ENCODE measurements at places on chromosomes 2 and 18.

DNA sequence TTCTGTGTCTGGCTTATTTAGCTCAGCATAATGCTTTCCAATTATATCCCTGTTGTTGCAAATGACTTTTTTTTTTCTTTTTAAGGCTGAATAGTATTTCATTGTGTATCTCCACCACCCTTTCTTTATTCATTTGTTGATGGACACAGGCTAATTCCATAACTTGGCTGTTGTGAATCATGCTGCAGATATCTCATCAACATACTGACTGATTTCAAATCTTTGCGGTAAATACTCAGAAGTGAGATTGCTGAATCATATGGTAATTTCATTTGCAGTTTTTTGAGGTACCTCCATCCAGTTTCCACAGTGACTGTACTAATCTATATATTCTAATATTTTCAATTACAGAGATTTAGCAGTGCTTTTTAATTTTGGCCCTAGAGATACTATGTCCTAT lies 266.2 kb downstream of the TMX3 start:
- DNase-seq, result peak; percentile 69

DNA sequence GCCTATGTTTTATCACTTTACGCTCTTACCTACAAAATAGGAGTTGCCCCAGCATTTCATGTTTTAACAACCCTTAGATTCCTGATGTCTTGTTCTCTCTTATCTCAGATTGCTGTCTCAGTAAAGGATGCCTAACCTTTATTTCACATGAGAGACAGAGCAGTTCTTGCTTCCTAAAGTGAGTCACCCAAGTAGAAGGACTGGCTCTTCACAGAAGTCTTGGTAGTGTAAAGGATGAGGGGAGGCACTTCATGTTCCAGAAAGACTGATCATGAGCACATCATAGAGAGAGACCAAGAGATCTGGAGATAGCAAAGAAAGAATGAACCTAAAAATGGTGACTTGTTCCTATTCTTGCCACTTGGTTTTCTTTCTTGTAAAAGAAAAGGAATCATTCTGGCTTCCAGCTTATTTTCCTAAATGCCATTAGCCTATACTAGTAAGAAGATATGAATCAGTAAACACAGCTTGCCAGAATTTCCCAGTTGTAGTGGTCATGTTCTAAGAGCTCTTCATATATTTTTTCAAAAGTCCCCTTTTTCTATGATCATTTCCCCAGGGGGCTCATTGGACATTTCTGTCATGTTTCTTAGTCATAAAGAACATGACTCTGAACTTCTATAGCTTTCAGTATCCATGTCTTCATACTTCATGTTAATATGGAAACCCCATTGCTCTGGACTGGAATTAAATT lies 54.9 kb downstream of the MAPRE2 start:
- DNase-seq, result peak; percentile 31

DNA sequence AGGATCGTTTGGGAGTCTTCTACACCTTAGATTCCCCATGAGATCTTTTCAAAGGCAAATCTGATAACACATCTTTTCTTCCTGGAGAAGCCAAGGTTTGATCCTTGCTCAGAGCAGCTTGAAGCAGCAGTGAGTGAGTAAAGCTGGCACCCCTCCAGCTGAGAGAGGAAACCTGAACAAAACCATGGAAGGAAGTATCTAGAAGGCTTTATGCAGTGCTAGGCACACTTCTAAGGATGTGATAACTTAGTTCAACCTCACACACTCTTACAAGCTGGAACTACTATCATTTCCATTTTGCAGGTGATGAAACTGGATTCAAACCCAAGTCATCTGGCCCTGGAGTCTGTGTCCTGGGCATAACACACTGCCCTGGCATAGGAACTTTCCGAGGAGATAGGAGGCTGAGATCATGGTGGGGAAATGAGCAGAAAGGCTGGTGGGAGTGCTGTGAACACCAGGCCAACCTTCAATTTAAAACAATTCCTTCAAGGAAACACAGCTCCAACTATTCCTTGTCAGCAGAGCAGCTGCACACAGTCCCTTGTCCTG lies 71.2 kb downstream of the CTAGE1 start:
- peak; percentile 88 for DNase-seq

- DNase-seq, result peak; percentile 56
These were observed at the start of gene CBLN2 for GRCh38 chr18:72544092-72544886. Gene CBLN2, minus strand, starts transcription at chr18:72544342. Its CDS starts 2,182 bp downstream, at chr18:72542160.

DNA sequence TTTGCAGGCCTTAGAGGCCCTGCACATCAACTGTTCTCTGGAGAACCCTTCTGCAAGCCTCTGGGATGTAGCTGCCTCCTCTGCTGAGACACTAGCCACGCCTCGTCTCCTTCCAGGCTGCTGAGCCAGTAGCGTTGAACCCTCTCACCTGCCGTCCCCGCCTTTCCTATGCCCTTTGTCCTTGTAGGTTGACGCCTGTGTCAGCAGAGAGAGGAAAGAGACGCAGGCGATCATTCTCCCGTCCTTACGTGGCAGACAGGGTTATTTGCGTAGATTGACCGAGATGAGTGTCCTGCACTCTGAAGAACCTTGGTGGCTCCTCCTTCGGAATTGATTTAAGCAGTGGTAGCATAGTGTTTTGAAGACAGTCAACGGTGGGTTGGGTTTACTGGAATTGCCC lies 27.8 kb downstream of the ID2 start:
- DNase-seq, result no peak

GRCh38 chr2:215736653-215737290 lies 276.6 kb downstream of the MREG start:
- peak; percentile 83 for DNase-seq

DNA sequence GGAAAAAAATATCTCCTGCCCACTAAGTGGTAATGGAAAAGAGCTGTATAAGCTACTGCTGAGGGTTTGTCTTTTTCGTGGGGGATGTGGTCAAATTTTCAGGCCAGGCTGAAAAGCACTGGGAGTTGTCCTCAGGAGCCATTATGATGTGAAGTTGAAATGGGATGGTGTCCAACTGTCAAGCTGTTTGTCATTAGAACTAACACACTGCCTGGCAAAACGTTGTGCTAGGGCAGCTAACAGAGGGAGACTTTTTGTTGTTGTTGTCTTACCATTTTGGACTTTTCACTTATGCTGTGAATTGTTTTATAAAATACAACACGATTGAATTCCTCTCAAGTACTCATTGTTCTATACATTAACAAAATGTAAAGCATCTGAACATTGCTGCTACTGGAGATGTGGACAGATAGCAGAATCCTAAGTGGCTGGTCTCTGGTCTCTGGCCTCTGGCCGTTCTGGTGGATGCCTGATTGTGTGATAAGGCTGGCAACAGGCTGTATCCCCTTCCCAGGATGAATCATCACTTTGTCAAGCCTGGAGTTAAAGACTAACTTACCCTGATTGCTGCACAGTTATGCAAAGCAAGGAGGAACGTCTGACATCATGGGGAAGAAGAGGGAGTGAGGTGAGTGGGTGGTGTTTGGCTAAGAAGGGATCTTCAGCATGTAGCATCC lies 2.3 kb downstream of the MYO1B start:
- peak; percentile 93 for DNase-seq

DNA sequence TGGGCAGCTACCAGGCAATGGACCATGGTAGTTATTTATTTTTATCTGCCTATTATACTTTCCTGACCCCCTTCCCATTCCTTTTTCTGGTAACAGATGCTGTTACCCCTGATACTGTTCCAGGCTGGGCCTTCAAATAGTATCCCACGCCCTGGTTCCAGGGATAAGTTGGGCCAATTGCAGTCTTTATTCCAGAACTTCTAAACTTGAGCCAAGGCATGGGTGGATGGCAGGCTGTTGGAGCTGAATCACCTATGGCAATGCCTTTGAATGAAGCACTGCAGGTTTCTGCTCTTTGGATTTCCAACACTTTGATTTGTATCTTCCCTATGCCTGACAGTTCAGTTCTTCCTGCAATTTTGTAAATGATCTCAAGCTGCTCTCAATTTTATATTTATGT lies 99.2 kb upstream of the LHCGR start:
- DNase-seq, result no peak

- DNase-seq, result no peak
These were observed 98.1 kb downstream of the SETBP1 start for GRCh38 chr18:44778788-44779187.

GRCh38 chr2:8693157-8693821 lies 11.4 kb downstream of the ID2 start:
- no peak for DNase-seq

DNA sequence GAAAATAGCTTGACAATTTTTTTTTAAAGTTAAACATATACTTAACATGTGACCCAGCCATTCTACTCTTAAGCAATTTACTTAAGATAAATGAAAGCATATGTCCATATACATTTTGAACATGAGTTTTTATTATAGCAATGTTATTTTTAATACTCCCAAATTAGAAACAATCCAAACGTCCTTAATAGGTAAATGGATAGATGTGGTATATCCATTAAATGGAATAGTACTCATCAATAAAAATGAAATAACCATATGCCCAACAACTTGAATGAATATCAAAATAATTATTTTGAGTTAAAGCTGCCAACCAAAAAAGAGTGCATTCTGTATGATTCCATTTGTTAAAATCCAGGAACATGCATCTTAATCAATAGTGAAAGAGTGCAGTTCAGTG lies 29.1 kb downstream of the NCOA1 start:
- no peak for DNase-seq

DNA sequence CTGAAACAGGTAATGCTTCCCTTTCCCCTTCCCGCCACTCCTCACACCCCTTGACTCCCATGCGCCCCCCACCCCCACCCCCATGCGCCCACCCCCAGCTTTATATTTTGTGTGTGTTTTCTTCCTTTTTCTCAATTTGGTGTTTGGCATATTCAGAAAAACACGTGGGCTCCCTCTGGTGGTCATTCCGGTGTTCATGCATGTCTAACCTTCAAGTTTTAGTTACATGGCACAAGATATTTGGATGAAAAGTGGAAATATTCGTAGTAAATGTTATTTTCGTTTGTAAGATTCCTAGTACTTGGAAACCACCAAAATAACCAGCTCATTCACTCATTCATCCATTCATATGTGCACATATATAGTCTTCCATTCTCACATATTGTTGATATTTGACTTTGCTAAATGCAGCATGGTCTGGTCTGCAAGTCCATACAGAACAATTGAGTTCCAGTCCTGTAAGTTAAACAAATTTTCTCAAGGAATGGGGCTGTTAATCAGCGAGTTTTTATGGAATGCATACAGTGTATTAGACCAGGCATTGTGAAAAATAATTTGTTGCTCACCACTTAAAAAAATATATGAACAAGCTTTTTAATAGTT lies 143.6 kb upstream of the MAP3K20 start:
- peak; percentile 86 for DNase-seq

GRCh38 chr2:39512941-39513340 lies 75.9 kb upstream of the MAP4K3 start:
- DNase-seq, result no peak

- DNase-seq, result no peak
These were observed 49.5 kb upstream of the RAB12 start for GRCh38 chr18:8559612-8560186.

GRCh38 chr2:172792711-172793110 lies 57.1 kb downstream of the RAPGEF4 start:
- no peak for DNase-seq

DNA sequence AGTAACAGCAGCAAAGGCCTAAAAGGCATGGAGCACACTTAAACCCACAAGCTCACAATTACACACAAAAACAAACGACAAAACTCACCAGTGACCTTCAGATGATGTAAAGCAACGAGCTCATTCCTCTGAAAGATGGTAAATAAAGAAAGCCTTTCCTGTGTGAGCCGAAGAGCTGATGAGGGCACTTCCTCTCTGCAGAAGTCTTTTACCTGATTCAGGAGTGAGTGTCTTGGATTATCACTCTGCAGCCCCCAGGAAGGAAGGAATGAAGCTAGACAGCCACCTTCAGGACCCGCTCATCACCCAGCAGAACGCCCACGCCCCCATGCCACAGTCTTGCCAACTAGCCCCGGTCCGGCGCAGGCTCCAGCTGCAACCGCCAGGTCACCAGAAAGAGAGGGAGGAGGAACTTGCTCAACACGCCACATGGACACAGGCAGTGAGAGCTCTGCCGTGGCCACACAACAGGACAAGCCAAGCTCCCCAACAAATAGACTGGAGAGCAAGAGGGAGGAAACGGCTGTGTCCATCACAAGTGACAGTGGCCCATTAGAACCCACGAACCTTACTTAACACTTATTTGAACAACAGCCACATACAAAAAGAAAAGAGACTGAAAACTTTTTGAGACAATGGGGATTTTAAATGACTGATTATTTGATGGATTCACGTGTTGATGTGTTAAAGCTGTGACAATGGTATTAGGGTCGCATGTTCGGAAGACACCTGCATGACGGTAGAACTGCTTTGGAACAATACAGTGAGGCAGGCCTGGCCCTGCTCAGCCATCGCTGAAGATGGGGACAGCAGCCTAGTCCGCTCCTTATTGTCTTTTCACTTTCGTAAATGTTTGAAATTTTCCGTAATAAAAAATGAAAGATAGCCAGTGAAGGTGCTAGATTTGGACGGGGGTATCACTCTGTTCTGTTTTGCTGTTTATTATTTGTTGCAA lies 127.3 kb downstream of the HDAC4 start:
- DNase-seq, result no peak

GRCh38 chr2:191758518-191759507 lies 80.9 kb downstream of the NABP1 start:
- DNase-seq, result no peak

DNA sequence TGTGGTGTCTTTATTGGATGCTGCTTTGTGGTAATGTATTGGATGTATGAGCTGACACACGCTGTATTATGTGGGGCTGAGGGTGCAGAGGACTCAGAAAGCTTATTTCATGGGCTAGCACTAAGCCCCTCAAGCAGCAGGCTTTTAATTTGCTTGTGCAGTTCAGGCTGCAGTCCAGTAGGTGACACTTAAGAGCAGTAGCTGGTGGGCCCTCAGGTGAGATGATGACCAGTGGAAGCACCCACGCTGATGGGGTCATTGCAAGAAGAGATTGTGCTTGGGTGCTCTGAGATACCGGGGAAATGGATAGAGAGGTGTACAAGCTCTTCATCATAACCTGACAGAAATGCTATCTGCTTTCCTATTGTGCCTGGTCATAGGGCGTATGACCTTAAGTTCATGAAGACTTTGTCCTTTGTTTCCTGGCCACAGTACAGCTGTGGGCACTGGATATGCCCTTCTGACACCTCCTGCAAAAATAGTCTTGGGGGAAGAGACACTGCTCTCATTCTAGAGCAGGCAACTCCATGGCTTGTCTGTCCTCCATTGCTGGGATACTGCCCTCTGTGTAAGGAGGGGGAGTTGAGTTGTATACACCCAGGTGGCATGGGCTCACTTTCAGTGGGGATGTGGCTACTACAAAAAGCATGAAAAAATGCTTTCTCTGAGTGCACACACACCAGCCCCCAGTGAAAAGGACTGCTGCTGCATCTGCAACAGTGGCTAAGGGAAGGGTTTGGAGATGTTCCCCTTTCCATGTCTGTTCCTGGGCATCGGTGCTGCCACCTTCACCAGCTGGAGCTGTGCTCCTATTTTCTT lies 205.7 kb upstream of the ZSWIM2 start:
- DNase-seq, result no peak

DNA sequence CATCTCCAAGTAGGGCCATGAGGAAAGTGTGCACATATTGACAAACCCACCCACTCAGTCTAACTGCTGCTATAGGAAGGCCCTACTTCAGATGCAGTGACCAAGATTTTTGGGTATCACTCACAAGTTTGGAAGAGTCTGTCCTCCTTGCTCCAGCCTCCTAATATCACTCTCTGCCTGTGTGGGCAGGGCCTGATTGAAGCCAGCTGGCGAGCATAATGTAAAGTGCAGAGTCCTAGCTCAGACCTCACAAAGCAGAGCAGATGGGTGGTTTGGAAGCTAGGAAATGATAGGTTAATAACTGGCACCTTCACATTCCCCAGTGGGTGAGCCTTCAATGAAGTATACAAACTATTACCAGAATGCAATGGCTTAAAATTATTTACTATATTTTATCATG lies 11.2 kb upstream of the SULT1C3 start:
- no peak for DNase-seq

GRCh38 chr2:44839370-44839769 lies 102.1 kb upstream of the SIX3 start:
- no peak for DNase-seq

All from fibroblast of the aortic adventitia (primary cell).